Glomerular endothelial cell (primary cell): ENCODE measurements at places on chromosomes 11 and 22. TPM values are rescaled to one million over a fixed set of nuclear protein-coding genes. Genes with fewer than 3 reads are reported as not detected.

The FOLR2 gene
- not detected in 2 replicates for total RNA-seq

The OR4A16 gene
- total RNA-seq = not detected in 2 replicates

The GANAB gene
- total RNA-seq = 295 and 372 TPM in 2 replicates

The SMC1B gene
- not detected in 2 replicates for total RNA-seq

The ARL2 gene
- 191 and 202 TPM in 2 replicates for total RNA-seq

The EMID1 gene
- total RNA-seq = 2.3 and 12.0 TPM in 2 replicates

The GLYAT gene
- not detected in 2 replicates for total RNA-seq

The APOBEC3B gene
- 0.87 and 4.7 TPM in 2 replicates for total RNA-seq

The APOA4 gene
- not detected in 2 replicates for total RNA-seq

The DMC1 gene
- total RNA-seq = 1.3 TPM in 1 of 2 replicates, not detected in the other

The MS4A7 gene
- total RNA-seq = not detected in 2 replicates

The SLC43A3 gene
- 29.7 and 32.8 TPM in 2 replicates for total RNA-seq
